A673 (cell line): ENCODE measurements at places on chromosomes 3 and 15.

DNA sequence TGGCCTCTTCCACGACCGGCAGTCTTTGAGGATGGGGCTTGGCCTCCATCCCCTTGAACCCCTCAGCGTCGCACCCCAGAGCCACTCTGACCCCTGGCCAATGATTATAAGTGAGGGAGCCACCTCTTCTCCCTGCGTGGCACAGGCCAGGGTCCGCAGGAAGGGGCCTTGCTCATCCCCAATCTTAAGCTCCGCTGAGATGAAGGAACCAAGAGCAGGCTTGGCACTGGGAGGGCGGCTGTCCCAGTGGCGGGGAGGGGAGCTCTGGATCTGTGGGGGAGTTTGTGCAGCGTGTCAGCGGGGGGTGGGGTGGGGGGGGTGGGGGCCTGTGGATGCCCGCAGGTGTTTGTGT lies 13.8 kb upstream of the ADPGK start:
- H3K27ac ChIP-seq = no peak overlapping the region
- peak overlapping the region; percentile 49 for H3K4me3 ChIP-seq
- DNase-seq = no peak
- no peaks in the 10 kb centered on the region for H3K36me3 ChIP-seq
- H3K27me3 ChIP-seq = no peaks in the 10 kb centered on the region

GRCh38 chr3:107681396-107681795 lies 158.6 kb downstream of the BBX start:
- H3K36me3 ChIP-seq = no peaks in the 10 kb centered on the region
- H3K27me3 ChIP-seq = no peaks in the 10 kb centered on the region
- no peak overlapping the region for H3K4me3 ChIP-seq
- DNase-seq = no peak

DNA sequence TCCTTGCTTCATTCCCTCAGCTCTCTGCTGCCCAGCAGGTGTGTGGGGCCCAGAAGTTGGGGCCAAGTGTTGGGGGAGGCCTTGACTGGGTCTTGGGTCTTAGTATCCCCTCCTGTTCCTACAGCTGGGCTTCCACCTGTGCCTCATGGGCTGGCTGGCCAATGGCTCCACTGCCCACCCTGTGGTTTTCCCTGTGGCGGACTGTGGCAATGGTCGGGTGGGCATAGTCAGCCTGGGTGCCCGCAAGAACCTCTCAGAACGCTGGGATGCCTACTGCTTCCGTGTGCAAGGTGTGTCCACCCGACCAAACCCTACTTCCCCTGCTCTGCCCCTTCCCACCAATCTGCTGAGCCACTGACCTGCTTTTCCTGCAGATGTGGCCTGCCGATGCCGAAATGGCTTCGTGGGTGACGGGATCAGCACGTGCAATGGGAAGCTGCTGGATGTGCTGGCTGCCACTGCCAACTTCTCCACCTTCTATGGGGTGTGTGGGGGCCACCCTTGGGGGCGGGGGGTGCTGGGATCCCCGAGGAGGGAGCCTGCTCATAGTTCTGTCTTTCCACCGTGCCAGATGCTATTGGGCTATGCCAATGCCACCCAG lies 10.9 kb downstream of the NT5DC2 start:
- H3K36me3 ChIP-seq = peaks cover 9% of the 10 kb centered on the region
- DNase-seq = no peak
- no peaks in the 10 kb centered on the region for H3K27me3 ChIP-seq
- no peak overlapping the region for H3K4me3 ChIP-seq
- no peak overlapping the region for H3K27ac ChIP-seq
- H3K4me1 ChIP-seq = peaks cover 5% of the 10 kb centered on the region

DNA sequence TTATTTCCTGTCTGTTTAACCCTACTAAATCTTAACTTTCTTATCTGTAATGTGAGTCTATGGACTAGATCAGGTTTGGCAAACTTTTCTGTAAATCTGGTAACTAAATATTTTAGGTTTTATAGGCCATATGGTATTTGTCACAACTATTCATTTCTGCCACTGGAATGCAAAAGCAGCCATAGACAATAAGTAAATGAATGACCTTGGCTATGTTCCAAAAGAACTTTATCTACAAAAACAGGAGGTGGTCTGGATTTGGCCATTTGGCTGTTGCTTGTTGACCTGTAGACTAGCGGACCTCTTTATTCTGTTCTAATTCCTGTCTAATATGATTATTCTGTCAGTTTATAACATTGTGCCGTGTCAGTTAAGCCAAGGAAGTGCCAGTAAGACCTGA lies 314.2 kb downstream of the LPP start:
- peak overlapping the region; percentile 13 for H3K27ac ChIP-seq
- H3K4me1 ChIP-seq = peaks cover 10% of the 10 kb centered on the region
- H3K4me3 ChIP-seq = no peak overlapping the region
- H3K27me3 ChIP-seq = no peaks in the 10 kb centered on the region
- DNase-seq = peak; percentile 61

DNA sequence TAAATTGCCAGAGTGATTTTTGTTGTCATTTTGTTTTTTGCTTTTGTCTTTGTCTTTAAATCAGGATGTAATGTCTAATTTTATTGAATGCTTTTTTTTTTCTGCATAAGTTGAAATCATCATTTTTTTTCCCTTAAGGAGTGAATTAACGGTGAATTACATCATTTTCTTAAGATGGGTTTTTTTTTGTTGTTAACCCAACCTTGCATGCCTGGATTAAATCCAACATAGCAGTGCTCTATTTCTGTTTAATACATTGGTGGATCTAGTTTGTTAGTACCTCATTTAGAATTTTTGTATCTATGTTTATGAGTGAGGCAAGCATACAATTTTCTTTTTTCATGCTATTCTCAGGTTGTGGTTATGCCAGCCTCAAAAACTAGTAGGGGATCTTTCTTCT lies 186.4 kb upstream of the TMC3 start:
- no peak overlapping the region for H3K4me3 ChIP-seq
- H3K36me3 ChIP-seq = no peaks in the 10 kb centered on the region
- no peak overlapping the region for H3K27ac ChIP-seq
- no peaks in the 10 kb centered on the region for H3K4me1 ChIP-seq

DNA sequence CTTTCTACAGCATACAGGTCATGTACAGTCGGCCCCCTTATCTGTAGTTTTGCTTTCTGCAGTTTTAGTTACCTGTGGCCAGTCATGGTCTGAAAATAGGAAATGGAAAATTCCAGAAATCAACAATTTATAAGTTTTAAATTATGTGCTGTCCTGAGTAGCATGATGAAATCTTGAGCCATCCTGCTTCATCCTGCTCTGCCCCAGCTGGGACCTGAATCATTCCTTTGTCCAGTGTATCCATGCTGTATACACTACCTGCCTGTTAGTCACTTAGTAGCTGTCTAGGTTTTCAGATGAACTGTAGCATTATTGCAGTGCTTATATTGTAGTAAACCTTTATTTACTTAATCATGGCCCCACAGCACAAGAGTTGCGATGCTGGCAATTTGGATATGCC lies 44.8 kb downstream of the AP4E1 start:
- peaks cover 6% of the 10 kb centered on the region for H3K36me3 ChIP-seq
- H3K4me1 ChIP-seq = no peaks in the 10 kb centered on the region
- H3K4me3 ChIP-seq = no peak overlapping the region
- DNase-seq = no peak

- H3K4me3 ChIP-seq = no peak overlapping the region
- H3K4me1 ChIP-seq = peaks cover 41% of the 10 kb centered on the region
- H3K36me3 ChIP-seq = no peaks in the 10 kb centered on the region
- H3K27me3 ChIP-seq = no peaks in the 10 kb centered on the region
These were observed 6.2 kb downstream of the ZNF609 start for GRCh38 chr15:64466408-64467141.

- no peaks in the 10 kb centered on the region for H3K27me3 ChIP-seq
- no peak overlapping the region for H3K27ac ChIP-seq
- no peak overlapping the region for H3K4me3 ChIP-seq
These were observed 310.6 kb downstream of the CACNA2D3 start for GRCh38 chr3:54432975-54433374.

- H3K36me3 ChIP-seq = no peaks in the 10 kb centered on the region
- peaks cover 8% of the 10 kb centered on the region for H3K4me1 ChIP-seq
- no peak for DNase-seq
- H3K4me3 ChIP-seq = no peak overlapping the region
- no peak overlapping the region for H3K27ac ChIP-seq
- H3K27me3 ChIP-seq = no peaks in the 10 kb centered on the region
These were observed 111.9 kb downstream of the OXSM start for GRCh38 chr3:25901796-25902195.

DNA sequence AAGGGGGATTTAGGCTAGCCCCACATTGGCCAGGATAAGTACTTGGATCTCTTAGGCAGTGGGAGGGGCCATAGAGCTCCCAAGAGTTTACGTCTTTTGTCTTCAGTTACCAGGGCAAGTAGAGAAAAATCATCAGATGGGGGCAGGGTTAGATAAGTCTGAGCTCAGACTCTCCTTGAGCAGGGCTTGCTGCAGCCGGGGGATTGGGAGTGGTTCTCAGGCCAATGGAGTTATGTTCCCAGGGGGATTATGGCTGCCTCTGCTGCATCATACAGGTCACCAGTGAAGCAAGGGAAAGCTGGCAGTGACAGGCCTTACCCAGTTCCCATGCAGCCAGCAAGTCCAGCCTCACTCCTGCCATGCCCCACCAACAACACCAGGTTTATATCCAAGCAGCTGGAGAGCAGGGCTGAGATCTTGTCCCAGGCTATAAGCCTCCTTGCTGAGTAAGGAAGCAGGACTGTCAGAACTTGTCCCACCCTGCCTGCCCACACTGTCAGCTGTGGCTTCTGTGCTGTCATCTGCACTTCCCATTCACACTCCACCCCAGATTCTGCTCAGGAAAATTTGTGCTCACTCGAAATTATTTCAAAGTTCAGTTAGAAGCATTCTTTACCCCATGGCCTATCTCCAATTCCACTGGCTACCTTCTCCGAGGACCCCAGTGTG lies 215.3 kb downstream of the FAM43A start:
- no peak overlapping the region for H3K4me3 ChIP-seq
- H3K27me3 ChIP-seq = no peaks in the 10 kb centered on the region
- H3K4me1 ChIP-seq = no peaks in the 10 kb centered on the region
- no peaks in the 10 kb centered on the region for H3K36me3 ChIP-seq

DNA sequence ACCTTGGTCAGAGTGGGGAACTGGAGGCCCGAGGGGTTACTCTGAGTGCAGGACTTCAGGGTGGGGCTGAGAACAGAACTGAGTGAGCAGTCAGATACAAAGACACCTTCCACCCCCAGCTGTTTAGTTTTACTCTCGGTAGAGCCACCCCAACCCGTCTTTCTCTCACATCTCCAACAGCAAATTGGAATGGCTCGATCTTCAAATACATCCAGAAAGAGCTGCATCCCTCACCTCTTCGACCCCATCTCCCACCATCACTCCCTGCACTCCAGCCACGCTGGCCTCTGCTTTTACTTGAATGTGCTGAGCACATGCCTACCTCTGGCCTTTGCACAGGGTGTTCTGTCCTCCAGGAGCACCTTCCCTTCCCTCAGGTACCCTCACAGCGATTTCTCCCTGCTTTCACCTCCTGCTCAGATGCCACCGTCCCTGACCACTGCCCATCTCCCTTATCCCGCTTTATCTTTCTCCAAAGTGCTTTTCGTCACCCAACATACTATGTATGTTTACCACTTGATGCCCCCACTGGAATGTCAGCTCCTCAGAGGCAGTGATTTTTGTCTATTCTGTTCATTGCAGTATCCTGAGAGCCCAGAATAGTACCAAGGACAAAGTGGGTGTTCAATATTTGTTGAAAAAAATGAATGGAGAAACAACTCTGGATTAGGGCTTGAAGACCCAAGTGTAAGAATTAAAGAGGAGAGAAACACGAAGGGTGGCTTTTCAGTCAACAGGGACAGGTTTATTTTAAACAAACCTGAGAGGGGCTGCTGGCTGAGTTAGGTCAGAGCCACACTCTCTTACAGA lies 4.4 kb downstream of the CHCHD4 start:
- no peak for DNase-seq
- peaks cover 4% of the 10 kb centered on the region for H3K36me3 ChIP-seq
- peaks cover 22% of the 10 kb centered on the region for H3K4me1 ChIP-seq
- no peak overlapping the region for H3K4me3 ChIP-seq
- H3K27ac ChIP-seq = no peak overlapping the region
- H3K27me3 ChIP-seq = no peaks in the 10 kb centered on the region

DNA sequence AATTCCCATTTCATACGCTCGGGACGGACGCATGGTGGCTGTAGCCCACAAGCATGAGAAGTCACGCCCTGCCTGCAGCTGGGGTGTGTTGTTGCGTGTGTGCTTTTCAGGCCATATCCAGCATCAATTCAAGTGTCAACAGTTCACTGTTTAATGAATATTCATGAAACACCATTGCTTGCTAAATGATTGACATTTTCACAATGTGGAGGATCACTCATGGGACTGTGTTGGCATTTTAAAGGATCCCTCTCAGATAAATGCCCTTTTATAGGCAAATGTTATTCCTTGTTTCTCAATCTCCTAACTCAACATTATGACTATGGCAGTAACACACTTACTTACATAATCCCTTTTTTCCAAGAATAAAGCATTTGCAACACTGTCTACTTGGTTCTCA lies 511.3 kb downstream of the GABRG3 start:
- H3K4me3 ChIP-seq = no peak overlapping the region
- H3K4me1 ChIP-seq = no peaks in the 10 kb centered on the region
- H3K27ac ChIP-seq = no peak overlapping the region
- no peaks in the 10 kb centered on the region for H3K36me3 ChIP-seq
- DNase-seq = no peak
